ENCODE measurements at places on chromosomes 2 and 18. TPM values are rescaled to one million over a fixed set of nuclear protein-coding genes. Genes with fewer than 3 reads are reported as not detected.

Gene TRABD2A
- 4.5 TPM for total RNA-seq

Gene FBXO48
- 1.8 TPM for total RNA-seq

Gene DUSP2
- 118 TPM for total RNA-seq

Gene LAPTM4A
- total RNA-seq, result 47.2 TPM

Gene WDSUB1
- 8.6 TPM for total RNA-seq

Gene LNPK
- total RNA-seq, result 15.2 TPM

Gene MORN2
- 4.8 TPM for total RNA-seq

Gene HOXD10
- not detected for total RNA-seq

Gene LBX2
- total RNA-seq, result 0.69 TPM

Gene ANKRD23
- 6.1 TPM for total RNA-seq

Gene SLC38A11
- total RNA-seq, result 2.6 TPM

Gene IGFBP5
- total RNA-seq, result not detected

Gene CHRNA1
- not detected for total RNA-seq

DNA sequence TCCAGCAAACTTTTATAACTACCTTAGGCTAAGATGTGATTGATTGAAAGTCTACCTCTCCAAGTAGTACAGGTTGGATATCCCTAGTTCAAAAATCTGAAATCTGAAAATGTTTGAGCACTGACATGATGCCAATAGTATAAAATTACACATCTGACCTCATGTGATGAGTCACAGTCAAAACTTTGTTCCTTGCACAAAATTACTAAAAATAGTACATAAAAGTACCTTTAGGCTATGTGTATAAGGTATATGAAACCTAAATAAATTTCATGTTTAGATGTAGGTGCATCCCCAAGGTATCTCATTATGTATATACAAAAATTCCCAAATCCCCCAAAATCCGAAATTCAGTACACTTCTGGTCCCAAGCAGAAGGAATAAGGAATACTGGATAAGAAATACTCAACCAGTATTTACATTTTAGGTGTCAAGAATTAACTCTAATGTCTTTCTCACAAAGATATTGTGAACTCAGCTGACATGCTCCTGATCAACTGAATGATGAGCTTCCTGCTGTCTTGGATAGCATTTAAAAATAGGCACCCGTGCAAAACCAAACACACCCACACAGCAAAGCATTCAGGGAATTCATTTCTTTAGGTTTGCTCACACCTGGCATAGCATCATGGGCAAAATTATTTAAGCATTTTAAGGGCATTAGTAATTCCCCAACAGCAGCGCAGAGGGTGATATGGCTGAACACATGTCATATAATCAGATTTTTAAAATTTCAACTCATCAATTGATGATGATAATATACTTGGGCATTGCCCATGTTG lies 497.4 kb upstream of the MEIS1 start:
- no peak for DNase-seq

GRCh38 chr2:28163028-28163427 lies 229.6 kb upstream of the FOSL2 start:
- no peak for DNase-seq

GRCh38 chr2:217035967-217036366 lies 176.1 kb upstream of the TNP1 start:
- DNase-seq, result no peak

- DNase-seq, result no peak
These were observed 340.7 kb downstream of the MBD2 start for GRCh38 chr18:53883771-53884170.

DNA sequence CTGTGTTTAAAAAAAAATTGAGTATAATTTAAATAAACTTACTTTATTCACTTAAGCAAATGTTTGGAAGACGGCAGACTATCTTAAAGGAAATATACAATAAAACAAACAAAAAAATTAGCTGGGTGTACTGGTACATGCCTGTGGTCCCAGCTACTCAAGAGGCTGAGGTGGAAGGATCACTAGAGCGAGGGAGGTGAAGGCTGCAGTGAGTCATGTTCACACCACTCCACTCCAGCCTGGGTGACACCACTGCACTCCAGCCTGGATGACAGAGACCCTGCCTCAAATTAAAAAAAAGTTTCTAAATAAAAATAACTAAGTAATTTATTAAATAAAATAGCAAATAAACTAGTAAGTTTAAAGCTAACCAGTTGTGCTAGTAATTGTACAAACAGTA lies 7.5 kb downstream of the PUM2 start:
- DNase-seq, result no peak

GRCh38 chr2:84906108-84906899 lies 848 bp downstream of the TMSB10 start:
- DNase-seq, result peak; percentile 54

GRCh38 chr18:76487070-76487469 lies 8.0 kb downstream of the ZNF516 start:
- DNase-seq, result no peak

GRCh38 chr2:120066800-120067547 lies 54.1 kb downstream of the EPB41L5 start:
- no peak for DNase-seq

GRCh38 chr2:10255189-10256030 lies 47.3 kb upstream of the HPCAL1 start:
- DNase-seq, result no peak

DNA sequence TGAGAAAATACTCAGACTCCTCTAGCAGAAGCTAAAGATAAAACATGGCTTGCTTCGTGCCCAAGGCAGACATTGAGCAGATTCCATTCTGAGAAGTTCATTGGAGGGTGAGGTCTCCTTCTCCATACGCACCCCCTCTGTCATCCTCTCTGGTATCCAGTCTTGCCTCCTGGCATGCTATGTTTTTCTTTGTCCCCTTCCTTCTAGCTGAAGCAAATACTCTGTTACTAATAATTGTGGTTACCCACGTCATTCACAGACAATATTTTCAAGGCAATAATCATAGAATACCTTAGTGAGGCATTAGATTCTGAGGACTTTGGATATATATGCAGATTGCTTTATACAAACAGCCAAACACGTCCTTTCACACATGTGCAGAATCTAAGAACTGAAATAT lies 66.2 kb upstream of the KLF7 start:
- no peak for DNase-seq

- DNase-seq, result no peak
These were observed 12.3 kb downstream of the FBLN7 start for GRCh38 chr2:112150447-112150846.

DNA sequence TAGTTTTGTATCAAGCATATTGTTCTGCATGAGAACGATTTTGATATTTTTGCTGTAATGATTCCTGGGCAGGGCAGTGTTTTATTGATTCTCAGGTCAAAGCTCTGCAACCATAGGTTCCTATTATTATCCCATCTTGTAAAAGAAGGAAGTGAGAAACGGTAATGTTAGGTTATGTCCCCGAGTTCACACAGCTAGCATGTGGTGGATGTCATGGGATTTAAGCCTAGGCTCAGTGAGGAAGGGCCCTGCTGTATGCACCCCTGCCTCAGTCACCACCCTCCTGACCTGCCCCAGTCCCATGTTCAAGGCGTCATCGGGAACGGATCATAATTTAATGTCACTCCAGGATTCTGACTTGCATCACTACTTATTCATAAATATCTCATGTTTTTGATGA lies 10.7 kb downstream of the ACP1 start:
- no peak for DNase-seq

- DNase-seq, result no peak
These were observed 229.7 kb upstream of the AGAP1 start for GRCh38 chr2:235264121-235264493.

- no peak for DNase-seq
These were observed 395.5 kb downstream of the NRXN1 start for GRCh38 chr2:50636462-50636861.

GRCh38 chr2:64809216-64809615 lies 155.5 kb upstream of the SERTAD2 start:
- DNase-seq, result no peak

DNA sequence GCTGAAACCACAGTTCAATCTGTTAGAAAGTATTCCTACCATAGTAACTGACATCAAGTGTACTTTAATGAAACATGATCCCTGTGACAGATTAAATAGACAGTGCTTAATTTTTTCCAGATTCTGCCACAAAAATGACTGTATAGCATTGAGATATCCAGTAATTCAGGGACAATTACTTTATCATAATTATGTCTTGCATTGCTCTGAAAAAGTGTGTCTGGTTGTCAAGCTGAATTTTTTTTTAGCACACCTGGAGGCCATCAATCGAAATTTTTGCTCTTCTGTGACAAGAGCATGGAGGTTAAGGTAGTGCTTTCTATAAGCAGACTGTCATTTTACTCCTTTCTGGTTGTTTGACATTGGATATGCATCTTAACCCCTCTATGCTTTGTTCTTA lies 1083.8 kb upstream of the NRXN1 start:
- no peak for DNase-seq

Data from activated B cell treated with CpG ODN at 0.5 μM for 24 hours (primary cell).